ENCODE measurements at places on chromosomes 12 and 14.

GRCh38 chr12:26471560-26471959, 276.2 kb downstream of the SSPN start:
- peak; percentile 68 for DNase-seq

DNA sequence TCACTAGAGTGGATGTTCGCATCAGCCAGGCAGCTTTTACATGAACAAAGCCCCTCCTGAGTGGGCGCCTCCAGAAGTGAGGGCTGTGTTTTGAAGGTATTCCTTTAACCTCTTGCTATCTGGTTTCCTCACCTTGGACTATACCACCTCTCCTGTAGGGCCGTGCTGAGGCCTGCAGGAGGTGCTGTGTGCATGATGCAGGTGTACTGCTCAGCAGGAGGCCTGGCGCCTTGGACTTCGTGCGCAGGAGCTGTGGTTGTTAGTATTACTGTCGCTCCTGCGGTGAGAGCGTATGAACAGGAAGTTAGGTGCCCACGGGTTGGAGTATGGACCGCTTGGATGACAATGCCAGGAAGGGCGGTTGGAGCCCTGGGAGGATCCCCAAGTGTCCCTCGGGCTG, 130.7 kb downstream of the TSPAN9 start:
- DNase-seq, result no peak

GRCh38 chr12:79058342-79058741, 193.8 kb downstream of the SYT1 start:
- DNase-seq, result peak; percentile 71

DNA sequence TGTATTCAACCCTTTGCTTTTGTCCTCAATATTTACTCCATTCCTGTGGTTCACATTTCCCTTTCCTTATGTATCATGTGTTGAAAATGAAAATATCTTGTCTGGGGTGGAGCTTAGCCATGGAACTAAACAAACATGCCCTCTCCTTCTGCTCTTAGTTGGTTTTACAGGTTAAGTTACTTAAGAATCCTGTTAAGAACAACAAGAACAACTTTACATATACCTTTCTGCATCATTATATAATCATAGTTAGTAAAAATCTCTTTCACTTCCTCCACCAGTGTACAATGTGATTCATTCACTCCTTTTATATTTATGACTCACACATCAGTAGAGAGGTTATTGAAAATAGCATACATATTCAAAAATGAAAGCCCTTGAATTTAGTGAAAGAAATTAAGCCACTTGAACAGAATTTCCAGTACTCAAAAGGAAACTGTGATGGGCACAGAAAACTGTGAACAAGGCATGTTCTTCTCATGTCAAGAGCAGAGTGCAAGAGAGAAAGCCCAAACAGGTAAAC, 307.7 kb downstream of the CCDC91 start:
- DNase-seq, result peak; percentile 53

- no peak for DNase-seq
These were observed 24.3 kb upstream of the RPLP0 start for GRCh38 chr12:120225200-120225558.

DNA sequence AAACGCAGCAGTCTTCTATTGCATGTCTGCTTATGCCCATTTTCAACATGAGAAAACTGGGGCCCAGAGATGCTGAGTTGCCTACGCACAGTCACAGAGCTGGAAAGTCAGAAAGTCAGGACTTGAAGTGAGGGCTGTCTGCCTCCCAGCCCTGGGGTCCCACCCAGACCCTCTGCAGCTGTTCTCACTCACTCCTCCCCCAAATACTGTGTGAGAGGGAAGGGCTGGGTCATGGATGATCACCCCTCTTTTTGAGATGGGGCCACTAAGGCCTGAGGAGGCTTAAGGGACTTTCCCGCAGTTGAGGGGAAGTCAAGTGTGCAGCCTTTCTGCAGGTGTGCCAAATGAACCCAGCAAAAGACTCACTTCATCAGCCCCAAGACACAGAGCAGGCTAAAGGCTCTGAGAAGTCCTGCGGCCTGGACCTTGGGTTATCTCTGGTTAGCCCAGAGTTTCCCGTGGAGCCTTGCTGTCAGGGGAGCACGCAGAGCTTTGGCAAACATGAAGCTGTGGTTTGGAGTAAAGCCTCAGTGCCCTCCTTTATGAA, 18.7 kb downstream of the DTX1 start:
- DNase-seq, result no peak

DNA sequence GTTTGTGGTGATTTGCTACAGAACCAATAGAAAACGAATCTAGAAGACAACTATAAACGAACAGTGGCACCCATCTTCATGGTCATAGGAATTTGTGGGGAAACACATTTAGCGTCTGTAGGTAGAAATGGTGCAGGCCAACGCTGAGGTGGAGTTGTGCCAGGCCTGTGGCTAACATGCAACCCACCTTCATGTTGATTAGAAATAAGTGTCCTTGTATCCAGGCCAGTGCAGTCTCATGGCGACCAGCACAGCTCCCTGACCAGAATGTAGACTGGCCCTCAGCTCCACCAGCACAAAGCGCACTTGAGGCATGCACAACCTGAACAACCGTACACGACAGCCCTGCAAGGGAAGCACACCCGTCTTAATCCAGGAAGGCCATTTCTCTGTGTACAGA, 187.0 kb downstream of the TMEM132D start:
- DNase-seq, result no peak

- DNase-seq, result peak; percentile 32
These were observed 15.5 kb downstream of the MANSC1 start for GRCh38 chr12:12334367-12335040.
